ENCODE measurements at places on chromosomes 6 and 20.

DNA sequence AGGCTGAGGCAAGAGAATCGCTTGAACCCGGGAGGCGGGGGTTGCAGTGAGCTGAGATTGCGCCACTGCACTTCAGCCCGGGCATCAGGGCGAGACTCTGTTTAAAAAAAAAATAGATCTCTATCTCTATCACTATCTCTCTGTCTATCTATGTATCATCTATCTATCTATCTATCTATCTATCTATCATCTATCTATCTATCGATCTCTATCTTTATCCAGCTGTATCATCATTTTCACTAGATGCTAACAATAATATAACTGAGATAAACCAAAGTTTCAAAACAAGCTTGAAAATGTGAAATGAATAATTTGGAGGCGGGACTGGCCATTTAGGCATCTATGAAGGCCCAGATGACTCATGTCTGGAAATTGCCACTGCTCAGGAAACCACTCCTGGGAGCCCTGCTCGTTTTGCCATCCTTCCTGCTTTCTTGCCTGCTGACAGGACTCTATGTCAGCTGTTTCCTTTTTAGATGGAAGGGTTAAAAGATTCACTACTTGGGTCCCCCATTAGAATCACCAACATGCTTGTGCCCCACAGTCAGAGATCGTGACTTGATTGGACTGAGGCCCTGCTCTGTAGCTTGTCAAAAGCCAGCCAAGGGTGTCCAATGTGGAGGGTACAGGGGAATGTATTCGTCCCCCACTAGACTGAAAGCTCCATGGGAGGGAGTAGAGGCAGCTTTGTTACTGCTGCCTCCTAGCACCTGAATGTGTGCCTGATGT lies 61.7 kb downstream of the UTRN start:
- H3K36me3 ChIP-seq = no peaks in the 10 kb centered on the region
- H3K27me3 ChIP-seq = no peaks in the 10 kb centered on the region
- H3K27ac ChIP-seq = no peak overlapping the region
- no peak for DNase-seq

DNA sequence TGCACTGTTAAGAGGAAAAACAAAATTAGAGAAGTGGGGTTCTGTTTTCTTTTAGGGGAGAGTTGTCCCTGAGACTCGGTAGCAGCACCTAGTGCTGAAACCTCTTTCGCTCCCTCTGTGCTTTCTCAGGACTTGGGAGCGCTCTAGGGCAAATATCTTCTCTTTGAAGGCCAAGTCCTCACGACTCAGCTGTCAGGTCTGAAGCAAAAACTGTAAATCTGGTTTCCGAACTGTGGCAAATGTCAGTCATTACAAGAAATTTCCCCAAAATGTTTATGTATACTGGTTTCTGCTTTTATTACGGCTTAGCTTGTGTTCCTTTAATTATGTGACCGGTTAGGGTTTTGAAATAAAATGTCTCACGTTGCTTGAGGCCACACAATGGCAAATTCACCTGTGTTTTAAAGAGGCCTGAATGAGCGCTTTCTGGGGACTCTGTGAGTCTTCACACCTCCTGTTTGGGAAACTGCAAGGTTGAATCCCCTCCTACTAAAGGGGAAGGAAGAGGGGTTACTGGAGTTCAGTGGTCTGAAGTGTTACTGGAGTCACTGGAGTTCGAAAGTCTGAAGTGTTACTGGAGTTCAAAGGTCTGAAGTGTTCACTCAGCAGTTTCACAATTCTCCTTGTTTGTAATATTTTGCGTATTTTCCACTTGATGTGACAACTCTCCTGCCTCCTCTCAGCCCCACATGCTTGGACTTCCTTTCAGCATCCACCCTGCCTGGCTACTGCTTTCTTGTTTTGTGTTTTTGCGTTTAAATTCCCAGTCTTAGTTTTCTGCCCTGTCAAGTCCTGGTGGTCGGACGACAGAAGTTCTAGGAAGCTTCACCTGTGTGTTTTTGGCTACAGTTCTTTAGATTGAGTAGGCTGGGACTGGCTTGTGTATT lies 1.6 kb downstream of the SMPDL3A start:
- H3K4me1 ChIP-seq = no peaks in the 10 kb centered on the region
- H3K4me3 ChIP-seq = no peak overlapping the region
- peaks cover 10% of the 10 kb centered on the region for H3K27me3 ChIP-seq

DNA sequence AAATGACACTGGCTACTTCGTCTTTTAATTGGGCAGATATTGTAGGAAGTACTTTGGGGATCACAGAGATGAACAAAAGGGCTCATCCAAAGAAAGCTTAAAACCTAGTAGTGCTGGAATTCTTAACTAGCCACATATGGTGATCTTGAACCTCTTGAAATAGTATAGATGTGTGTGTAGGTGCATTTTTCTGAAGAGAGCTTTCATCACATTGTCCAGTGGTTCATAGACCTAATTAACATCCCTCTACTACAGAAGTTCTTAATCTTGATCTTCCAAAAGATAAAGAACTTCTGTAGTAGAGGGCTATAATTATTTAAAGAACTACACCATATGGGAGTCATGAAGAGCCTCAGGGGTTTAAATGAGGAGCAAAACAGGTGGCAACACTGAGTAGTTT lies 2.3 kb upstream of the PRIM2 start:
- peaks cover 11% of the 10 kb centered on the region for H3K4me1 ChIP-seq
- H3K36me3 ChIP-seq = no peaks in the 10 kb centered on the region
- no peak overlapping the region for H3K4me3 ChIP-seq
- no peak overlapping the region for H3K27ac ChIP-seq
- DNase-seq = no peak

DNA sequence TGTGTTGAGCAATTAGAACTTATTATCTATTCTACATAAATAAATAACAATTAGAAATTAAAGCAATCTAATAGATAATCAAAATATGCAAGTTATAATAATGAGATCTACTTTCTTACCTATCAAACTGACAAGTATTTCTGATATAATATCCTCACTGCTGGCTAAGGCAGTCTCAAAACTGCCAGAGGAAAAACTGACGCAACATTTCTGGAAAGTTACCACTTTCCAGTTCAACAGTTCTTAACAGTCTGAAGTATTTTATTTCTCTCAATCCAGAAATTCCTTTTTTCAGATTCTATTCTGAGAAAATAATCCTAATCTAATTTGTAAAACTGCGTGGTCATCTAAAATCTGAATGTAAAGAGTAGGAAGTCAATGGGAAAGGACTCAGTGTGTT lies 121.0 kb downstream of the TRDN start:
- DNase-seq = no peak
- H3K4me1 ChIP-seq = no peaks in the 10 kb centered on the region
- no peak overlapping the region for H3K4me3 ChIP-seq
- no peaks in the 10 kb centered on the region for H3K36me3 ChIP-seq
- H3K27me3 ChIP-seq = no peaks in the 10 kb centered on the region
- H3K27ac ChIP-seq = no peak overlapping the region

DNA sequence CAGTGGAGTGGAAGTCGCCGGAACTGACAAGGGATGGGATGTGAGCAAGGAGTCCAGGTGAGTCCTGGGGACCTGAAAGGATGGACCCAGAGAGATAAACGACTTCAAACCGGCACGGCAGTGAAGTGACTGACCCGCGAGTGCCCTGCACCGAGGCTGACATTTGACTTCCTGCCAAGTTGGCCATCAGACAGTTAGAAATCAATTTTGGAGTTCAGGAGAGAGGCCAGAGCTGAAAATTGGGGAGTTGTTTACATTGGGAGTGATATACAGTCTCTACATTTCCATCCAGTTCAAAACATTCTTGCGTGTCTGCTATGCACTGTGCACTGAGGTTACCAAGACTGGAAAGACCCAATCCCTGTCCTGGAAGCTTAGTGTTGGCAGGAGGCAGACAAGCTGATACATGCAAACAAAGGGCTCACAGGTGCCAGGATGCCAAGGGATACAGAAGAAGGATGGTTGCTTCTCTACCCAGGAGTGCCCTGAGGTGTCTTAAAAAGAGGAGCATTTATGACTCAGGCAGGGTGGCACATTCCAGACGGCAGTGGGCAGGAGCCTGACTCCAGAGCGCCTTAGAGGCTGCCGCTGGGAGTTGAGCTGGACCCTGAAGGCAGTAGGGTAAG lies 186.6 kb downstream of the MTHFD1L start:
- no peaks in the 10 kb centered on the region for H3K4me1 ChIP-seq
- H3K36me3 ChIP-seq = no peaks in the 10 kb centered on the region
- H3K27me3 ChIP-seq = no peaks in the 10 kb centered on the region
- no peak overlapping the region for H3K4me3 ChIP-seq

DNA sequence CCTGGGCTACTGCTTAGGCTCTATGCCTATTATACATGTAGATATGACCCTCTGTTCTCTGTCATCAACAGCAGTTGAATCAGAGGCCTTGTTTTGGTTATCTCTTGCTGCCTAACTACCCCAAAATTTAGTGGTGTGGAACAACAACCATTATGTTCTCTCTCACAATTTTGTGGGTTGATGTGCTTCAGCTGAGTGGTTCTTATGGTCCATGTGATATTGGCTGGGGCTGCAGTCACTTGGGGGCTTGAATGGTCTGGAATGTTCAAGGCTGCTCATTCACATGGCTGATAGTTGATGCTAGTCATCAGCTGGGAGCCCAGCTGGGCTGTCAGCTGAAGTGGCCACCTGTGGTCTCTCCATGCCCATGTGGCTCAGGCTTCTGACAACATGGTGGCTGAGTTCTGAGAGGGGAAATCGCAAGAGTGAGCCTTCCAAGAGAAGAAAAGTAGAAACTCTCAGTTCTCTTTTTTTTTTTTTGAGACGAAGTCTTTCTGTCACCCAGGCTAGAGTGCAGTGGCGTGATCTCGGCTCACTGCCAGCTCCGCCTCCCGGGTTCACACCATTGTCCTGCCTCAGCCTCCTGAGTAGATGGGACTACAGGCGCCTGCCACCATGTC lies 47.8 kb downstream of the SHLD1 start:
- H3K36me3 ChIP-seq = peaks cover 6% of the 10 kb centered on the region
- H3K27ac ChIP-seq = no peak overlapping the region
- no peaks in the 10 kb centered on the region for H3K4me1 ChIP-seq
- no peak overlapping the region for H3K4me3 ChIP-seq
- no peak for DNase-seq
- H3K27me3 ChIP-seq = no peaks in the 10 kb centered on the region

- no peak overlapping the region for H3K27ac ChIP-seq
- H3K4me1 ChIP-seq = peaks cover 15% of the 10 kb centered on the region
- DNase-seq = no peak
- H3K36me3 ChIP-seq = peaks cover 27% of the 10 kb centered on the region
Measured at GRCh38 chr6:106527979-106528378, 101.3 kb downstream of the RTN4IP1 start.

DNA sequence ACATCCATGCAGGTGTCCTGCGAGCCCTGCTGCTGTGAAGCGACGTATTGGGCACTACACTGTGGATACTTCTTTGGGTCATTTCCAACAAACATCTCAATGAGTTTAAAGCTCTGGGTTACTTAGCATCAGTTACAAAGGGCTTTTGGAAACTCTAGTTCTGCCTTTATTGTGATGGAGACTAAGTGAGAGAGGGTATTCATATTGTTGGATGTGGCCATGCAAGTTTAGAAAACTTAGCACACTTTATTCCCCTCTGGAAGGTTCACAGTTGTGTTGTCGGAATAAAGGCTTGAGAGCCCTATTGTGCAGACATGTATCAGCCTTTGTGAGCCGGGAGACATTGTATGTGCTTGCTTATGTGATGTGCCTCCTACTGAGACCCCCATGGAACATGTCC lies 22.1 kb downstream of the DUSP22 start:
- no peak overlapping the region for H3K4me3 ChIP-seq
- DNase-seq = no peak
- no peaks in the 10 kb centered on the region for H3K27me3 ChIP-seq
- peaks cover 4% of the 10 kb centered on the region for H3K4me1 ChIP-seq

DNA sequence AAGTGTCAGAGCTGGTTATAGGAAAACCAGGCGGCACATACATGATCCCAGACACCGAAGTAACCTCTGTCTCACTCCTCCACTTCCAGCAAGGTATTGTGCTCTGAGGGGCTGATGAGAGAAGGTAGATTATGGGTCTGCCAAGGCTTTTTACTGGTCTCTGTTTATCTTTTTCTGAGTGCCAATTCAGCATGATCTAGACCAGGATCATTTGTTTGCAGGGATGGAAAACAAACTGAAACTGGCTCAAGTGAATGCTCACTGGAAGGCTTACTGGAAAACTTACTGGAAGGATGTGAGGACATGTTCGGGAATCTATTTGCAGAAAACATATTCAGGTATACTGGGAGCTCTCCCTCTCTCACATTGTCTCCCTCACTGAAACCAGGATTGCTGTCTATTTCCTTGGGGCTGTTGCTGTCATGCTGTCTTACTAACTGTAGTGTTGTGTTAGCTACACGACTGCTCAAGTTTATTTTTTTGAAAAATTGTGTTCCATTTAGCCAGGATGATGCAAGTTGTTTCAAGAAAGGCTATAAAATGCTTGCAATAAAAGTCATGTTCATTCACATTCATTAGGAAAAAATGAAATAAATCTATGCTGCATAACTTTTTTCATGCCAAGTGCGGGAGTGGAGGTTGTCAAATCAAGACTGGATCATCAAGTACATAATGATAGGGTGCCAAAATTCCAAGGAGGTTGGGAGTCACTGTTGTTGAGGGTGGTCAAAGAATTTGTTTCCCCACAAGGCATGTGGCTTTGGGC lies 37.0 kb downstream of the KLHL31 start:
- H3K36me3 ChIP-seq = no peaks in the 10 kb centered on the region
- no peak for DNase-seq
- H3K27ac ChIP-seq = no peak overlapping the region

DNA sequence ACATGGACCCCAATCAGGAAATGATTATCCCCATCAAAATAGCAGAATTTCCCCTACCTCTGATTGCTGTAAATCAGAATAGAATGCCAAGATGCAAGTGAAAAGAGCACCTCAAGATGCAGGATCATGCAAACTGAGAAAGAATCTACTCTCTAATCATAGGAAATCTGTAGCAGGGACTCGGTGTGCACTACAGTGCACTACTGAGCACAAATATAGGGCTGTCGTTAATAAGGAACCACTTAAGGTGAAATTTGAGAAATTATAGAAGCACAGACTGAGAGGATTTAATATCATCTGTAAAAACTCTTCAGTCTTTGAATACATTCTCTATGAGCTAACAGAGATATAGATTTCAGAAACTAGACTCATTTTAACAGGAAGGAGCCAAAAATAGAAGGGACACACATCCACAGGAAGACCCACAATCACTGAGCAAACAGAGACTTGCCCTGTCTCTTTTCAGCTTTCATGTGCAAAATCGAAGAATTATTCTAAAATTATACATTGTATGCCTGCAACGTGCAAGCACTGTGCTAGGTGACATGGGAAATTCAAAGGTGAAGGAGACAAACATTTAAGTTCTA lies 278.3 kb downstream of the HIVEP2 start:
- no peaks in the 10 kb centered on the region for H3K4me1 ChIP-seq
- no peak overlapping the region for H3K27ac ChIP-seq
- H3K4me3 ChIP-seq = no peak overlapping the region
- no peaks in the 10 kb centered on the region for H3K27me3 ChIP-seq
- DNase-seq = no peak
- H3K36me3 ChIP-seq = no peaks in the 10 kb centered on the region

Measured in CD8-positive, alpha-beta memory T cell (primary cell).